Mucosa of gallbladder (tissue), 1 donor: ENCODE measurements at places on chromosomes 16 and 17. TPM values are rescaled to one million over a fixed set of nuclear protein-coding genes. Genes with fewer than 3 reads are reported as not detected.

TERB1 gene
- total RNA-seq = not detected

DNA sequence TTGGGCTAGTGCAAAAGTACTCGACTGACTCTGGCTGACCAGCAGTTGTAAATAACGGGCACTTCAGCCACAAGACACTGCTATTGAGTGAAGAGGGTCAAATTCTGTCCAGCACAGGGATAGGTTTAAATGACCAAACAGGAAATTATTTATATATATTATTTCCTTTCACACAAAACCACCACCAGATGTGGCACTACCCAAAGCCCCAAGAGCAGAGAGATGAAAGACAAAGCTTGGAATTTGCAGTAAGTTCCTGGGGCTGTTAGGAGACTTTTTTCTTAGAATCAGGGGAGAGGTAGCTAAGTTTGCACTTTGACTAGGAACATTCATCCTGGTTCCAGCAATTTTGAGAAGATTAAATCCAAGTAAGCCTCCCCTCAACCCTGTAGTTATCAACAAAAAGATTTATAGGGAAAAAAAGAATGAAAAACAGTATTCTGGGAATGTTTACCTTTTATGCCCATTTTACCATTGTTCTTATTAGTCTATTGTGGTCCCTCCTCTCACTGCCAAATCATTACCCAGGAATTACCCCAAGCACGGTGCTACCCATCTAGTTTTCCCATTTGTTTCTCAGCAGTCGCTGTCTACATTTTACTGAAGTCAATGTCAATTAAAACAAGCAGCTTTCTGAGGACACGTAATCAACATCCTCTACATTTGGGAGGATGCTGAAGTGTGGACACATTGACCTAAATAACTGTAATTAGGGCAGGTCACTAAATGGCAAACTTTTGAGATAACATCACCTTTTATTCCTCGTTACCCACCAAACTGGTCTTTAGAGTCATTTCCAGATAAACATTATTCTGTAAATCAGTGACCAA lies 43.5 kb downstream of the GRB7 start:
- DNase-seq = no peak

KRTAP1-1 gene
- total RNA-seq = not detected

GRCh38 chr17:12553625-12554024 lies 112.1 kb upstream of the MYOCD start:
- DNase-seq = no peak

DNAAF8 gene
- 2.5 TPM for total RNA-seq

GRCh38 chr17:5913032-5913531 lies 157.1 kb upstream of the WSCD1 start:
- no peak for DNase-seq

SLC52A1 gene
- not detected for total RNA-seq

DNA sequence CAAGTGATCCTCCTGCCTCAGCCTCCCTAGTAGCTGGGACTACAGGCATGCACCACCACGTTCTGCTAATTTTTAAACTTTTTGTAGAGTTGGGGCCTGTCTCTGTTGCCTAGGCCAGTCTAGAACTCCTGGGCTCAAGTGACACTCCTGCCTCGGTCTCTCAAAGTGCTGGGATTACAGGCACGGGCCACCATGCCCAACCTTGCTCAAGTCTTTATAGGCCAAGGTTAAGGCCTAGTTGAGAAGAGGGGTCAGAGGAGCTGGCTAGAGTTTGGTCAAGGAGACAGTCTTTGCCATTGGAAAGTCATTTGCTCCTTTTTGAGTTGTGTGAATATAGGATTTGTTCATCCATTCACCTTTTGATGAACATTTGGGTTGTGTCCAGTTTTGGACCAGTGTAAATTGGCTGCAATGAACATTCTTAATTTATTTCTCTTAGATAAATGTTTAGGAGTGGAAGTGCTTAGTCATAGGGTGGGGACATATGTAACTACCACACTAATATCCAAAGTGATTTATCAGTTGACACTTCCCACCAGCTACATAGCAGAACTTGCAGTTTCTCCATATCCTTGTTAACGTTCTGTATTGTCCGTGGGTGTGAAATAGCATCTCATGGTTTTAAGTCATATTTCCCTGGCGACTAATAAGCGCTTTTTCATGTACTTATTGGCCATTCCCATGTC lies 30.7 kb upstream of the ARHGAP17 start:
- no peak for DNase-seq

C17orf50 gene
- not detected for total RNA-seq

CRYM gene
- 15.6 TPM for total RNA-seq

GRCh38 chr17:66850692-66851091 lies 15.8 kb downstream of the CACNG5 start:
- DNase-seq = no peak

MYL11 gene
- total RNA-seq = 1.3 TPM

- DNase-seq = peak; percentile 18
These were observed 26.2 kb upstream of the RFFL start for GRCh38 chr17:35089586-35090296.

DNA sequence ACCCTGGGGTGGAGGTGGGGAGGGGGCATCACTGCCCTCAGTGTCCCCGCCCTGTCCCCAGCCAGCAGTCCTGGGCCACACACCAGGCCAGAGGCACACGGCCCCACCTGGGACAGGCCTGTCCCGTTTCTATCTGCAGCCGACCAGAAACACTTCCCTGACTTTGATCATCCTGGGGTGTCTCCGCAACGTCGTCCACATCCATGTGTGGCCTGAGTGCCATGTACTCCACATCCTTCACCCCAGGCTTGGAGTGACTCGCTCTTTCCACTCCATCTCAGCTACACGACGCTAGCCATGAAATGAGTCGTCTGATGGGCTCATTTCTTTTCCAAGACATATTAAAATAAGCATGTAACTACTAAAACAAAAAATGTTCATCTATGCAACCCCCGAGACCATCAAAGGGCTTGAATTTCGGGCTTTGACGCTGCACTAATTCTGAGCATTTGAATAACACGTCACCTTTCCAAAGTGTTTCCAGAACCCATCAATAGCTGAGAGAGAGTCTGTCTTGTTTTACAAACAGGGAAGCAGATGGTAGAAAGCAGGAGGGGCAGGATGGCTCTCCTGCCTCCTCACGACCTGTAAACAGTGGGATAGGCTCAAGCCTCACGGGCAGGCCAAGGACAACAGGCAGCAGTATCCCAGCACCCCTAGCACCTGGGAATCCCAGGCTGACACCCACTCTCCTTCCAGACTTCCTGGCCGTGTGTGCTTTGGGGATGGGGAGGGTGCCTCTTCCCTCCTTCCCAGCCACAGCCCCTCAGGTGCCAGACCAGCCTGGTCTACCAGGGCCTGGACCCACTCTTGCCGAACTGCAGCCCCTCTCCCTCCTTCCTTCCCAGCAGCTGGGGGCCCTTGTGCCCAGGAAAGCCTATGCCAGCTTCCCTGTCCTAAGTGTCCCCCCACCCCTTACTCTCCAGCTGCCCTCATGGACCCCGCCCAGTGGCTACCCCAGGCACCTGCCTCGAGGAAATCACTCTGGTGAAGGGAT lies 20.0 kb upstream of the RASD1 start:
- no peak for DNase-seq

- no peak for DNase-seq
These were observed 1.2 kb upstream of the RARA start for GRCh38 chr17:40307740-40308239.

GRCh38 chr17:27315796-27316465 lies 22.0 kb downstream of the WSB1 start:
- no peak for DNase-seq

DNA sequence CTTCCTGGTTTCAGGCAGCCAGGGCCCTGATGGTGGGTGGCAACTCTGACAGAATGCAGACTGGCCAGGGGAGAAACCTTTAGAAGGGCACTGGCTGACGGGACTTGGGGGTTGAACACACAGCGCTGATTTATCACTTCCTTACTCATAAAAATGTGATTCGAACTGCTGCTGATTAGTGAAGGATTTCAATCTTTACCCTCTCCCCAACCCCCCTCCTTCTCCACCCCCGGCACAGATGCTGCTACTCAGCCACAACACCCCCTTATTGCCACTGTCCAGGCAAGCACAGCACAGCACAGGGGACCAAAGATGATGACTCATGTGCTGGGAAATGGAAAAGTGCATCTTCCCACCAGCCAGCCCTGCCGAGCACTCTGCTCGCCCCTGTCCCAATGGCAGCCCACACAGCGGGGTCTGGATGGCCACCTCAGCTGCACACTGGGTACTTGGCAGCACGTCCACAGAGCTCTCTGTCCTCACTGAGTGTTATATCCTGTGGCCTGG lies 70.1 kb downstream of the SMG6 start:
- DNase-seq = no peak

GRCh38 chr17:71801301-71801700 lies 319.5 kb upstream of the SOX9 start:
- DNase-seq = no peak

GRCh38 chr17:20234276-20234675 lies 225.1 kb downstream of the SPECC1 start:
- no peak for DNase-seq

- DNase-seq = no peak
These were observed 52.9 kb downstream of the ANKRD11 start for GRCh38 chr16:89437251-89437987.

DNA sequence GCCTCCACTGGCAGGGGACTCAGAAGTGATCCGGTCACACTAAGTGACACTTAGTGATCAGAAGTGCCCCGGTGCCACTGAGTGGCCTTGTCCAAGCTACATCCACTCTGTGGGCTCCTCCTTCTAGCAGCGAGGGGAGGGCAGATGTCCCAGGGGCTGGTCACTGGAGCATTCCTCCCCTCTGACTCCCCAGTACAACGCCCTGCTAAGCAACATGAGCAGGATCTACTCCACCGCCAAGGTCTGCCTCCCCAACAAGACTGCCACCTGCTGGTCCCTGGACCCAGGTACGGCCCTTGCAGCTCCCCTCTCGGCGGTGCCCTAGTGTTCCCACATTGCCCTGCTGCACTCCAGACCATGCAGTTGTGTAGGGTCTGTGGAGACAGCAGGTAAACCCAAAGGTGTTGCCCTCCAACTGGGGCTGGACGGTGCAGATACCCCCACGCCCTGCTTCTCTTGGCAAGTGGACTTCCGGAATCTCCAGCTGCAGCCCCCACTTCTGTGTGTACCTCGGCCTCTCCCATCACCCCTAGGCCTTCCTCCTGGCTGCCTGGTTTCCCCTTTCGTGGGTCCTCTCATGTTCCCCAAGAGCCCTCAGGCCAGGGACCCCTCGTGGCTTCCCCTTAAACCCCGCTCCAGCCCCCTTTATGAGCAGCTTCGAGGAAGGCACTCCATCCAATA lies 2.1 kb downstream of the ACE start:
- DNase-seq = peak; percentile 71

- no peak for DNase-seq
These were observed 29.3 kb downstream of the WSCD1 start for GRCh38 chr17:6099492-6099891.

GRCh38 chr17:48283907-48284306 lies 146.1 kb downstream of the SKAP1 start:
- DNase-seq = no peak

- no peak for DNase-seq
These were observed 23.5 kb downstream of the WNT9B start for GRCh38 chr17:46874906-46875305.

DNA sequence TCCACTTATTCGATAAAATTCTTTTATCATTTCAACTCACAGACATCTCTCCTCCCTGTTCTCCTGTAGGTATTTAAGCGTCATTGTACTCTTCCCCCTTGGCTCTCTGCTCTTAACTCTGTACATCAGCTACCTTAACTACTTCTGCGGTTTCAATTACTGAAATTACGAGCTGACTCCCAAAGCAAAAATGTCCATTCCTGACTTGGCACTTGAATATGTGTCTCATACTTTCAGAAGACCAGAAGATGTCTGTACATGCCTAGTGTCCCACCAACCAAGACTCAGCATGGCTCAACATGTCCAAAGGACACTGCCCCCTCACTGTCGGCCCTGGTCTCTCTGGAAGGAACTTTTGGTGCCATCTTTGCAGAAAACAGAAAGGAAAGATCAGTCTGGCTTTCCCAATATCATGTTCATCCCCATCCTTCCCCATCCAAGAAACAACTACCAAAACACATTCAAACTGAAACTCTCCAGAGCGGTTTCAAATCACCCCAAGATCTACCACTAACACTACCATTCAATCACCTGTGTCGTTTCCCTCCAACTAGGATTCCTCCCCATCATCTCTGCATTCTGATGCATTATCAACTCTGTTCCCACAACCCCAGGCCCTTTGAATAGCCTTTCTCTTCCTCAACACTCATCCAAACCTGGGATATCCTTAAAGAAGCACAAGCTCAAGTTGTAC lies 74.9 kb downstream of the ZFHX3 start:
- no peak for DNase-seq

- DNase-seq = no peak
These were observed 46.1 kb upstream of the MARCHF10 start for GRCh38 chr17:62854098-62854680.

DNA sequence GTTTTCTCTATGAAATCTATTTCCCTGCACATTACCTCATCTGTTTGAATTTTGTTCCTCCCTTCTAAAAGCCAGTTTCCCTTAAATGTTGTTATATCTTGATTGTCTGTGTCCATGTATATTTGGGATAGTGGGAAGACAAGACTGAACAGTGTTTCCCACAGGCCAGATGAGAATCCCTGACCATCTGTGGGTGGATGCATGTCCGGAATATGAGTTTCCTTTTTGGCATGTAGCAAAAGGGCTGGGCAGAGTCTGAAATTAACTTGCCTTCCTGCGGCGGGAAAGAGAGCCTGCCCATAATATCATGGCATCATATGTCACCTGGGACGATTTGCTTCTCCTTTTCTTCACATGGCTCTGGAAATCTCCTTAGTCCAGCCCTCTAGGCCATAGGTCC lies 385.8 kb upstream of the MAF start:
- no peak for DNase-seq

GRCh38 chr16:88921591-88921990 lies 55.1 kb upstream of the PABPN1L start:
- DNase-seq = no peak

SLC16A11 gene
- 4.5 TPM for total RNA-seq

- no peak for DNase-seq
These were observed 48.3 kb upstream of the CBX4 start for GRCh38 chr17:79887451-79887991.

DNA sequence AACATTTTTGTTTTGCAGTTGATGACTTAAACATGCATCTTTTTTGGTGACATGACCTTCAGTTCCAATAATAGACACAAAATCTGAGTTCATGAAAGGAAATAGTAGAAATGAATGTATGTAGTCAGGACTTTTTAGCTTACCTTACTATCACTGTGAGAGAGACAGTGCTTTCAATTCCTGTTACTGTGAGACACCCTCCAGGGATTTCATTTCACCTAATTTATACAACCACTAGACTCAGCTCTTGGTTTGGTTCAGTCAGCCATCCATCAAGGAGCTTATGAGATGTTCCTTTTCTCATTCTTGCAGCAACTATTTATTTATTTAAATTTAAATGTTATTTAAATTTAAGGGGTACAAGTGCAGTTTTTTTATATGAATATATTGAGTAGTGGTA lies 77.9 kb downstream of the MAP2K4 start:
- DNase-seq = no peak

GRCh38 chr17:67016039-67016762 lies 28.2 kb upstream of the CACNG1 start:
- DNase-seq = no peak

GRCh38 chr17:17590141-17590751 lies 1.3 kb downstream of the PEMT start:
- DNase-seq = no peak
